Karpas-422 (cell line): ENCODE measurements at places on chromosomes 11 and 22. TPM values are rescaled to one million over a fixed set of nuclear protein-coding genes. Genes with fewer than 3 reads are reported as not detected.

GVQW3 gene
- 15.8 and 18.5 TPM in 2 replicates for total RNA-seq

C11orf24 gene
- total RNA-seq, result 25.4 and 37.4 TPM in 2 replicates

ACRV1 gene
- total RNA-seq, result not detected in 2 replicates

MS4A4A gene
- total RNA-seq, result not detected in 2 replicates

DCHS1 gene
- 0.04 and 0.11 TPM in 2 replicates for total RNA-seq

TMEM86A gene
- total RNA-seq, result 0.14 and 0.45 TPM in 2 replicates
